NCI-H2107 (cell line): ENCODE measurements at places on chromosomes 7 and 10.
A peak's percentile ranks its signal among the peaks of the same experiment; 100 is the strongest.

GRCh38 chr7:77791956-77792355 lies 6.3 kb downstream of the TMEM60 start:
- no peak for DNase-seq

DNA sequence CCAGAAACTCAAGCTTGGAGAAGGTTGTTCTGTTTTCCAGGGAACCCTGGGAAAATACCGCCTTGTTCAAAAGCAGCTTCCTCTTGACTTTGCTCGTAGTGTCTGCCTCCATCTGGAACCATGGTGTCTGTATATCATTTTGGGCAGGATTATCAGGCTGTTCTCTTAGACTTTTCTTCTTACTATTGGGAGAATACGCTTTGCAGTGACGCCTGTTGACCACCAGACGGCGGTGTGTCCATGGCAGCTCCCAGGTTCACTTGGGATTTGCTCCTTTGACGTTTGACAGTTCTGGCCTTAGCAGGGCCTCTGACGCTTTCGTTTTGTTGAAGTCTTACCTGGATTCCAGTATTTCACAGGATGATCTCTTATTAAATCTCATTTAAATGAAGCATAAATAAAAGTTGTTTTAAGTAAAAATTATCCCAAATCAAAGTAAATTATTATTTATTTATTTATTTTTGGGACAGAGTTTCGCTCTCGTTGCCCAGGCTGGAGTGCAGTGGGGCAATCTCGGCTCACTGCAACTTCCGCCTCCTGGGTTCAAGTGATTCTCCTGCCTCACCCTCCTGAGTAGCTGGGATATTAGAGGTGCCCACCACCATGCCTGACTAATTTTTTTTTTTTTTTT lies 41.8 kb upstream of the GJD4 start:
- DNase-seq = peak; percentile 6

DNA sequence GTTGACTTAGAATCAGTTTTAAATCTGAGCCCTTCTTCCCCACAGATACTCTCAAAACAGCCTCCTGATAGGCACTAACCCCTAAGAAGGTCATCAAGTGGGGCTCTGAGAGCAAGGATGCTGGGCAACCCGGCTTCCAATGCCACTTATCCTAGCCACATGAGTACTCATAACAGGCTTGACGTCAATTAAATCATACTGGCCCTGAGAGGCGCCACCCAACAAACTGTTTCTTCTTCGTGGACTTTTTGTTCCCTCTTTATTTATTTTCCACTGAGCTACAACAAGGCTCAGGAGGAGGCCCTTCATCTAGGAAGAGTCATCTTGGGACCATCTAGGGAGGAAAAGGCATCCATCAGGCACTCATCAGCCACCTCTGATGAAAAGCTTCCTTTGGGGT lies 255.9 kb downstream of the KCNMA1 start:
- no peak for DNase-seq

DNA sequence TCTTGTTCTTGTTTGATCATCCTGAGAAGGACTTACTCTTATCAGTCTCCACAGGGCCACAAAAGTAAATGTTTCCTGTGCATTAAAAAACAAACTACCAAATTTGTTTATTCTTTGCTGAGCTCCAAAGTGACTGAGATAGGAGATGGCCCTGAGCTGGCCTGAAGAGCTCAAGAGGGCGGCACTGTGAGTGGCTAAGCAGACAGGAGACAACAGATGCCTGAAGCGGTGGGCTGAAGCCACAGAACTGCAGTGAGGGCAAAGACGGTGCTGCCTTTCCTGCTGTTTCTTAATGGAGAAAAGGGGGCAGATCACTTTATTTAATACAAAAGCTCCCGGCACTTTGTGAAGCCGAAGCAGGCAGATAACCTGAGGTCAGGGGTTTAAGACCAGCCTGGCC lies 379.6 kb downstream of the ARL4A start:
- no peak for DNase-seq

GRCh38 chr7:109956916-109957315 lies 1134.0 kb upstream of the LRRN3 start:
- no peak for DNase-seq

- peak; percentile 91 for DNase-seq
These were observed at the start of gene XRCC2 for GRCh38 chr7:152675759-152676636. XRCC2 (minus strand) TSS chr7:152676141; CDS start chr7:152676079, 62 bp downstream.

DNA sequence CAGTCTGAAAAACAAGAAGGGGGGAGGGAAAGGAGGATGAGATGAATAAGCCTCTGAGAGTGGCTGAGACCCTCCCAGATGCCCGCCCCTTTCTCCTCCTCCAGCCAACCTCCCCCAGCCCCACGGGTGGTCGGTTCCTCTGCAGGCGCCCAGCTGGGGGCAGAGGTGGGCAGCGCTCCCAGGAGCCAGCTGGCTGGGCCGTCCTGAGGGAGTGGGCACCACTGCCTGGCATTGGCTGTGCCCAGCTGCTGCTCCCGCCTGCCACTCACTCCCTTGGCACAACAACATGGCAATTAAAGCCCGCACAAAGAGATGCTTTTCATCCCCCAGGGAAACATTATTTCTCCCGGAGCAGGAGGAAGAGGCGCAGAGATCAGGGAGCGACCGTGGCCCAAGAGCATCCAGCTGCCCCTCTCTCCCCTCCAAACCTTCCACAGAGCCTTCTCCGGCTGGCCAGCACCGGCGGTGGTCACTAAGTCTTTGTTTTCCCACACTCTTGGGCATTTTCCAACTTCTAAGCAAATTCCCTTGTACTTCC lies 107.2 kb downstream of the SPDYE5 start:
- peak; percentile 55 for DNase-seq

DNA sequence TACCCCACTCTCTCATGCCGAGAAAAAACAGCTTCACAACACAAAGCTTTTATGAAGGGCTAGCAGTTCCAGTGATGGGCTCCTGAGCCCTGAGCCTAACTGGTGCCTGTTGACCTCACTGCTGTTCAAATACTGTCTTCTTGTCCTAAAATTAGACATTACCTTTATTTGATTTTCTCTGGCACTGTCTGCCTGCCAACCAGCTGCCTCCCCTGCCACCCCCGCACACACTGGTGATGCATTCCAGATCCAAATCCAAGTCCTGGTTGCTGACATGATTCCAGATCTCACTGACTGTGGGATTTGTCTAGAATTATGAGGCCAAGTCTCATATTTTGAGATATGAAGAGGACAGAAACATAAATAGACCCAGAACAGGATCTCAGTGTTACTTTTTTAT lies 816.2 kb downstream of the NRG3 start:
- no peak for DNase-seq

DNA sequence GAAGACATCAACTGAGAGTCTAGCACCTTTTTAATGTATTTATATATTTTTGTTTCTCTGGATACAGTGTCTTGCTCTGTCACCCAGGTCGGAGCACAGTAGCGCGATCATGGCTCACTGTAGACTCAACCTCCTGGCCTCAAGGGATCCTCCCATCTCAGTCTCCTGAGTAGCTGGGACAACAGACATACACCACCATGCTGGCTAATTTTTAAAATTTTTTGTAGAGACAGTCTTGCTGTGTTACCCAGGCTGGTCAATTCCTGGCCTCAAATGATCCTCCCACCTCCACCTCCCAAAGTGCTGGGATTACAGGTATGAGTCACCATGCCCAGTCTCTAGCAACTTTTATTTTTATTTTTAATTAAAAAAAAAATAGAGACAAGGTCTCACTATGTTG lies 51.4 kb upstream of the ANLN start:
- DNase-seq = no peak

DNA sequence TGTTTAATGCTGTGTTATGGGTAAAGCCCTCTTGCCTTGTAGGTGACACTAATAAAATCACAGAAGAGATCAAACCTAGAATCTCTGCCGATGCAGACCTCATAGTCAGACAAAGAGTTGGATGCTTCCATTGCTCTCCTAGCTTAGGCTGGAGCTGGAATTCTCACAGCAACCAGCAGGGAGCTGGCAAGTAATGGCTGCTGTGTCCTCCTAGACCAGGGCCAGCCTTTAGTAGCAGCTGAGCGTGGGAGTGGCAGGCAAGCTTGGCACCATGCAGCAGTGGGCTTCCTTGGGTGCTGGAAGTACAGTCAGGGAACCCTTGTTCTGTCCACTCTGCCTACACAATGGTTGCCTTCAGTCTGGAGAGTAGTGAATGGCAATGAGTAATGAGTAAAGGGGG lies 598.3 kb upstream of the GALNT17 start:
- DNase-seq = no peak

- no peak for DNase-seq
These were observed 119.1 kb upstream of the FOXP2 start for GRCh38 chr7:114295522-114295921.

DNA sequence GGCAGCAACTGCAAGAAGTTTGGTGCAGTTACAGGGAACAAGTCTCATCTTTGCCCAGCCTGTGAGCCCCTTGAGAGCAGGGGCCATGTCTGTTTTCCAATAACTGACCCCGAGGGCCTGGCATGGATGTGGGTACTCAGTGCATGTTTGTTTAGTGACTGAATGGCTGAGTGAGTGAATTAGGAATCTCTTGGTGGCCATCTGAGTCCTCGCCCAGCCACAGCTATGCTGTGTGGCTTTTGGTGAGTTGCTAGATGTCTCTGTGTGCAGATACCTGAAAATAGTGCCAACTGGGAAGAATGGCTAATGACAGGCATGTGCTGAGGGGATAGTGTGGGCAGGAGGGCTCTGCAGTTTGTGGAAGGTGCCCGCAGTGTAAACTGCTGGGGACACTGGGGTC lies 54.4 kb upstream of the PCBD1 start:
- no peak for DNase-seq

GRCh38 chr10:63430091-63430998 lies 35.4 kb downstream of the JMJD1C start:
- DNase-seq = no peak

DNA sequence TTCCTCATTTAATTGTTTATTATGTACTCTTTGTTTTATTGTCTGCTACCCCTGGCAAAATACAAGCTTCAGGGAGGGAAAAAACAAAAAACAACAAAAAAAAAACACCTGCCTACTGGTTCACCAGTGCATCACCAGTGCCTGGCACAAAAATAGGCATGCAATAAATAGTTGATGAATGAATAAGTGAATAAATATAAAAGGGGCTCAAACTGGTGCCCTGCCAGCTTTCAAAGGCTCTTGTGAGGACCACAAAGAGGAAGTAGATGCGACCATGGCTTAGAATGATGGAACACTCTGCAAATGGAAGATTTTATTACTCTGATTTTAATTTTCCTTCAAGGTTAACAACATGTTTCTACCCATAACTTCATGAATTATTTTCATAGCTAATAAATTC lies 213.0 kb upstream of the INHBA start:
- no peak for DNase-seq

- DNase-seq = no peak
These were observed 21.2 kb downstream of the YAE1 start for GRCh38 chr7:39587393-39587792.

- DNase-seq = no peak
These were observed 136.9 kb upstream of the PRSS1 start for GRCh38 chr7:142612237-142612881.

DNA sequence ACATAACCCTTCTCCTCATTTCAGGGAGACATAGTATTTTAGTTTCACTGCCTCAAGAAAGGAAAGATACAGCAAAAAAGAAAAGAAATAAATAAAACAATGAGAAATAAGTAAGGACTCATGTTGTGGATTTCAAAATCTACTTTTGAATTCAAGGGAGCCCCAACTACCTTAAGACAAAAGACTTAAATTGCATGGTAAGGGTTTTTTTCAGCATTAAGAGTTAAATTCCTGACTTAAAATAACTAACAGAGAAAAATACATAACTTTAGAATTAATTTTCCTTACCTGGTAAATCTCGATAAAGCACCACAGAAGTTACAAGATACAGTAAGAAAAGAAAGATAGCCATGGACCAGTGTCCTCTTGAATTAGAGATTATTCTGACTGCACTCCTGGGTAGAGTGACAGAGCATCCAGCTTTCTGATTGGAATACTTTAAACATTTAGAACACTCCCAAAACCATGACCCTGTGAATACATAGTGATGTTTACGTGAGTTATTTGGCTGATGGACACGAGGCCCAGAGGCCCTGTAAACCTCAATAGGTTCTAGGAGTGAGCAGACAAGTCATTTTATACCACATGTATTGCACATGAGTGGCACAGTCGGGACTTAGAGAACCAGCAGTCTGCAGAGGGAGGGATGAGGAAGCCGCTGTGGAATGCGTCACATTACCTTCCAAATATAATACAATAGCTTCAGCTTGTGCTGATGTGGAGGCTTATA lies 292.5 kb upstream of the SEMA3C start:
- DNase-seq = no peak

DNA sequence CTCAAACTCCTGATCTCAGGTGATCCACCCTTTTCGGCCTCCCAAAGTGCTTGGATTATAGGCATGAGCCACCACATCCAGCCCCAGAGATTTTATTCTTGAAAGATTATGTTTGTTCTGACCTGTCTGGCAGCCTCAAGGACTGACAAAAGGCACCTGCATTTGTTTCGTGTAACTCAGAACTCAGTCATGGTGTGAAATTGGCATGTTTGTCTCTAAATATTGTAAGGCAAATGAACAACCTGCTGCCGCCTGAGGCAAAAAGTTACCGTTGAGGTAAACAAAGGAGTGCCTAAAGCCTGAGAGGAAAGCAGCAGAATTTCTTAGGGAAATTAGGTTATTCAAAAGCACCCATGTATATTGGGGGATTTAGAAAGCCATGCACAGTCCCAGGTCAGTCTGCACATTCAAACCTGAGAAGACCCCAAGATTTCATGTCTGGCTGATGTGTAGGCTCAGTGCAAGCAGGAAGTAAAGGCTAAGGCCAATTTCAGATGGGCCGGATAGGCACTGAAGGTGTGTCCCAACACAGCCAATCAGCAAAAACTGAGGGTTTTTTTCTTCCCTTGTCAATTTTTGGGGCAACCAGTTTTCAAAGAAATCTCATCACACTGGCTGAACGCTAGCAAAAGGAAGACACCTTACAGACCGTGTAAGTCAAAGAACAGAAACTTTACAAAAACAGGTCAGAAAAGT lies 33.3 kb upstream of the HHEX start:
- no peak for DNase-seq

GRCh38 chr10:106107706-106108105 lies 1056.8 kb downstream of the SORCS1 start:
- DNase-seq = no peak

DNA sequence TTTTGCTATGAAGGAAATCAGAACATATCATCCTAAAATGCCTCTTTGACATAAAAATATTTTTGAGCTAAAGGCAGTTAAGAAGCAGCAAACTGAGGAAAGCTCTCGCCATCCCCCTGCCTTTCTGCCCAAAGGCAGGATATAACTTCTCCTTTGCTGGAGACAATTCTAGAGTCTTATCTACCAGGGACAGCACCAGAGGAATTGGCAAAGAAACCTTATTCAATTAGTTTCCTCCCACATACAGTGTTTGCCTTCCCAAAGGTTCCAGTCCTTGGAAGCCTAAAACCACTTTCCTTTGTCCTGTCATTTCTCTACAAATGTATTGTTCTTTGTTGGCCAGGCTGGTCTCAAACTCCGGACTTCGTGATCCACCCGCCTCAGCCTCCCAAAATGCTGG lies 33.7 kb downstream of the MASTL start:
- DNase-seq = no peak

DNA sequence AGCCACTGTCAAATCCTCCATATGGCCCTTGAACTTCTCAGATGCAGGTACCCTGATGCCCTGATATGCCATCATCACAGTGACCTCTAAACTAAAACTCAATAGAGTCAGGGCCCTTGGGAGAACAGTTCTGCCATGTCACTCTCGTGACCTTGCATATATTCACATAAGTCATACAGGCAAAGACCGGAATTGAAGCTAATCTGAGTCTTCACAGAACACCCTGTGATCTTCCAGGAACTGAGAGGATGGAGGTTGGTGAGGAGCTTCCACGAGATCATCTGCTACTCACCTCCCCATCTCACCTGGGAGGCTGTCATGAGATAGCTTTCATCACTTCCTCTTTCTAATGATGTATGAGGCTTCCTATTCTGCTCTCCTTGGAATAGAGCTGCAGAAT lies 228.7 kb upstream of the CCDC6 start:
- DNase-seq = no peak

- DNase-seq = no peak
These were observed 8.3 kb upstream of the ASZ1 start for GRCh38 chr7:117435475-117436043.
